ENCODE measurements at places on chromosomes 5 and 9. TPM values are rescaled to one million over a fixed set of nuclear protein-coding genes. Genes with fewer than 3 reads are reported as not detected.

IL3 gene
- total RNA-seq, result not detected

CLIC3 gene
- total RNA-seq, result not detected

PGGT1B gene
- total RNA-seq, result 25.9 TPM

NFIB gene
- total RNA-seq, result 45.1 TPM

ALDH1A1 gene
- 486 TPM for total RNA-seq

NIPSNAP3A gene
- total RNA-seq, result 23.9 TPM

MARVELD2 gene
- total RNA-seq, result 27.0 TPM

FGF18 gene
- not detected for total RNA-seq

MELK gene
- 0.88 TPM for total RNA-seq

PRR7 gene
- 2.4 TPM for total RNA-seq

ANKRD20A1 gene
- 0.98 TPM for total RNA-seq

VCAN gene
- 13.2 TPM for total RNA-seq

GALNT12 gene
- 0.06 TPM for total RNA-seq

DMRT3 gene
- not detected for total RNA-seq

CDC23 gene
- total RNA-seq, result 14.9 TPM

PHYHD1 gene
- 28.8 TPM for total RNA-seq

AIF1L gene
- 0.33 TPM for total RNA-seq

OR13C4 gene
- total RNA-seq, result not detected

ADGRD2 gene
- total RNA-seq, result not detected

CARTPT gene
- total RNA-seq, result not detected

CERCAM gene
- 1.9 TPM for total RNA-seq

CTXN3 gene
- not detected for total RNA-seq

ADAMTSL2 gene
- total RNA-seq, result 24.8 TPM

PCDHA13 gene
- 0.70 TPM for total RNA-seq

BTNL8 gene
- 0.18 TPM for total RNA-seq

SLC34A1 gene
- total RNA-seq, result 3.4 TPM

ARL14EPL gene
- total RNA-seq, result not detected

LMX1B gene
- total RNA-seq, result not detected

SCGB3A2 gene
- total RNA-seq, result not detected

ORM1 gene
- 23,300 TPM for total RNA-seq

PRDM9 gene
- not detected for total RNA-seq

GPR150 gene
- 0.11 TPM for total RNA-seq

CD14 gene
- total RNA-seq, result 239 TPM

PRSS3 gene
- 2.9 TPM for total RNA-seq

DNAJC21 gene
- 19.9 TPM for total RNA-seq

TICAM2 gene
- total RNA-seq, result 0.37 TPM

GRM6 gene
- 0.05 TPM for total RNA-seq

PLEKHG4B gene
- total RNA-seq, result not detected

PLAC8L1 gene
- total RNA-seq, result not detected

HAPLN1 gene
- not detected for total RNA-seq

GABRG2 gene
- total RNA-seq, result not detected

NADK2 gene
- total RNA-seq, result 253 TPM

PCDHGA12 gene
- 0.99 TPM for total RNA-seq

All from right lobe of liver (tissue), 6 donors.